ENCODE measurements at places on chromosomes 1 and 21. TPM values are rescaled to one million over a fixed set of nuclear protein-coding genes. Genes with fewer than 3 reads are reported as not detected.

DNA sequence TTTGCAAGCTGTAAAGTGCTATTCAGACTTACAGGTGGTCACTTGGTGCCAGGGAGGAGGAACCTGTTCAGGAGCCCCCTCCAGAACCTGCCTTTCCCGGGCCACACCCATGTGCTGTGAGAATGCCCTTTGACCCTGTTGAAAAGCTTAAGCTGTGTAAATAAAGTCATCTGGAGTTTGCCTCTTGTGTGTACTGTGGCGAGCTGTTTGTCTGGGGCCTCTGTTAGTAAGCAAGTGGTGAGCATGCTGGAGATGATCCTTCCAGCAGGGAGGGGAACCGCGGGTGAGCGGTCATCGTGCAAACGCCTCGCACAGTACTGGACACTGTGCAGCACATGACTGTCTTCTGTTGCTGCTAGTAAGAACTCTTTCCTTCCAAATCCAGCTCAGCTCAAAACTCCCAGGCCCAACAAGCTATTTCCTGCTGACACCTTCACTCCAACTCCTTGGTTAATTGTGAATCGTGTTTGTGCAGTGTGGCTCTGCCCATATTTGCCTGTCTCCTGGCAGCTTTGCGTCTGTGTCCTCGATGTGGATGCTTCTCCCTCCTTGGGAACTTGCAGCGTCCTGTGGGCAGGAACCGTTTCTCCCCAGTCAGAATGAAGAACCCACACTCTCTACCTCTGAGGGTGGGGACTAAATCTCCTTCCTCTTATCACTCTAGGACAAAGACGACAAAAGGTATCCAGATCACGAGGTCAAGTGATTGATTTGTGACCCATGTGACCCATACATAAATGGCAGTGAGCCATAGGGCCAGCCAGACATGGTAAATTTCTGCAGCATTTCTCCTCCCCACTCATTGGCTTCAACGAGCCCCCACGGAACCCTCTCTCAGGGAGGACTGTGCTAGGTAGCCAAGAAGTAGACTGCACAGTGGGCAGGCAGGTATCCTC, 13.9 kb upstream of the BTG2 start:
- no peak for DNase-seq

Gene CRNN
- polyA plus RNA-seq, result not detected

DNA sequence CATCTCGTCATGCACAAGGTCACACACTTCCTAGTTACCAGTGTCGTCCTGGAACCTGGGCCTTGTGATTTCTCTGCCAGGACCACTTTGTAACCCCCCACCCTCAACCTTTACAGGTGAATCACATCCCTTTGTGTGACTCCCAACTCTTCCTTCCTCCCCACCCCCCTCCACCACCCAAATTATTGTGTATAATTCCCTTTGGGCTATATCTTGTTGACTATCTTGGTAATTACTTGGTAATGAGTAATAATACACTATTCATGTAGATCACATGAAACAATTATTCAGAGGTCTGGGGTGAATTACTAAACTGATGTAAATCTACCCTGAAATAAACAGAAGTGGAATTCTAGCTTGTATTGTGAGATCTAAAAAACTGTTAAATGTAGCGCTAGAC, 1.7 kb downstream of the KCNK1 start:
- no peak for DNase-seq

GRCh38 chr1:211145944-211146343, 12.0 kb upstream of the KCNH1 start:
- DNase-seq, result no peak

Gene FCGR3A
- 44.6 TPM for polyA plus RNA-seq

GRCh38 chr1:92065042-92065441, 10.2 kb downstream of the SETSIP start:
- no peak for DNase-seq

GRCh38 chr1:19737104-19737825, 62.5 kb downstream of the TMCO4 start:
- DNase-seq, result no peak

Gene FAM177B
- polyA plus RNA-seq, result not detected

GRCh38 chr1:248841702-248842395, 3.8 kb downstream of the ZNF672 start:
- DNase-seq, result no peak

- no peak for DNase-seq
Measured at GRCh38 chr21:39882839-39883195, 15.6 kb downstream of the PCP4 start.

DNA sequence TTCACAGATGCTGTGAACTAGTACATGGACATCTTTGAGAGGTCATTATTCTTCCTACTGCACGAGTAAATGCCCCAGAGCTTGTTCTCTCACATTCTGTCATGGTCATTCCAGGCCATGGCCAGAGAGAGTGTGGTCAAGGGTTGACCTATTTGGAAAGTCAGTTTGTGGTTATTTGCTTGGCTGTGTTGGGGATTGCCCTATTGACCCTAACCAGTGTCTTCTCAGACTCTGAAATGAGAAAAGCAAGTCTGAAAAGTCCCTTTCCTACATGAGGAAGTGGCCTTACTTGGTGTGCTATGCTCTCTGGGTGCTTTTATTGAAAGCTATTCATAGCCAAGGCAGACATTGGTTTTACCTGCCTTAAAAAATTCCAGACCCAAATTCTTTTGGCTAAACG, 26.6 kb downstream of the CLIC6 start:
- DNase-seq, result no peak

DNA sequence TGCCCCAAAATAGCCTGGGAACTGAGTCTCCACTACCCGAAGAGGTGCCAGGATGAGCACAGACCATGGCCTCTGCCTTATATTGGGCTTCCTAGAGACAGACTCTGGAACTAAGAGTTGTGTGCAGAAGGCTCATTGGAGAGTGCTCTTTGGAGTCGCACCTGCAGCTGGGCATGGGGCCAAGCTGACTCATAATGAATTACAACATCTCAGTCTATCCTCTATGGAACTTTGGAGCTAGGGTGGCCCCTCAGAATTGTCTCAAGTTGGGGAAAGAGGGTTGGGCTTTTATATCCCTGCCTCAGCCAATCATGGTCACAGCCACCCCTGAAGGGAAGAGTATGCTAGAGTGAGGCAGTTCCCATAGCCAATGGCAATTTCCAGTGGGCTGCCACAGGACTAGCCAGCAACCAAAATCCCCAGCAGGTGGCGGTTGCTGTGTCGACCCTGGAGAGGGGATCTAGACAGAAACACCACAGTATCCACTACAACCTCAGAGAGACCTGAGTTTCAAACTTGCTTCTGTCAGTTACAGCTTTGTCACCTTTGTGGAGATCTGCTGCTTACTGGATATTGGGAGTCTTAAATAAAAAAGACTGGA, 93.8 kb downstream of the DMRTA2 start:
- no peak for DNase-seq

DNA sequence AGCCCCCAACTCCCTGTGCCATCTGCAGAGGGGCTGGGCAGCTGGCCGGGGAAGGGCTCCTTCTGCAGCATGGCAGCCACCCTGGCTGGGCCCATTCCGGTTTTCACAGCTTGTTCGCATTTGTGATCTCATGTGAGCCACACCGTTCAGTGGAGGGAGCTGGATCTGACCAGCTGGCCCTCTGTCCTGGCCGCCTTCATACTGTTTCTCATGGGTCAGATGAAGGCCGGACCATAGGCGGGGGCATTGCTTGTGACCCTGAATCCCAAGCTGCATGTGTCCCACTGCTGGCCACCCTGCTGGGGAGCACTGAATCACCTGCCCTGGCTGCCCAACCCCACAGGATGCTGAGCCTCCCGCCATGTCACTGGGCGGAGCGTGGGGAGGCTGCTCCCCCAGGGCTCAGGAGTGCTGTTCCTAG, 36.4 kb upstream of the PRSS38 start:
- no peak for DNase-seq

DNA sequence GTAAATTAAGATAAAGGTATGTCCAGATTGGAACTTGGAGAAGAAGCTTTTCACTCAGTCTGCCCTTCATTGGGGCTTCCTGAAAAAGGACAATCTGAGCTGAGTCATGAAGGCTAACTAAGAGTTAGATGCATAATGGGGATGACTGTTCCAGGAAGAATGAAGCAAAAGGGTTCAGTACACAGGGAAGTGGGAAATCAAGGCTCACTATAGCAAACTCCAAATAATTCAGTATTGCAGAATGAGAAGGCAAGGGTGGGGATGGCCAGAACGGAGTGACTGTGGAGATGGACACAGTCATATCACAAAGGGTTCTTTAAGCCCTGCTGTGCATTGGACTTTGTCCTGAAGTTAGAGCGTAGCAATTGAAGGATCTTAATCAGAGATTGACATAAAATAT, 158.3 kb downstream of the FGGY start:
- no peak for DNase-seq

Gene ALX3
- polyA plus RNA-seq, result not detected

GRCh38 chr21:35850029-35850428, 210.3 kb downstream of the SETD4 start:
- no peak for DNase-seq

DNA sequence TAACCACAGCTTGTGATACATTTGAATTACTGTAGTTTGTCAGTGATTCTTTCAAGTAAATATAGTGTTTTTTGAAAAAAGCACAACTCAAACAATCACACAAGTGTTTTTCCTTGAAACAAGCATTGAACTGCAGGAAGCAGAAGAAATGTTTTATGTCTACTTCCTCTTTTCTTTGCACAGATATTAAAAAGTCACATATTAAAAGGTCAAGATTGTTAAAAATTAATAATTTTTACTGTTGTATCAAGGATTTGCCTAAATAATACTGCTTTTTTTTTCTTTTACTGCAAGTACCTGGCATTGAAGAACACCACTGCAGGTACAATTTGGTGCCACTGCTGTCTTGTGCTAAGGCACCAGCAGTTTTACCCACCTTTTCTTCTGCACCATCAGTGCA, 214.2 kb upstream of the C1orf105 start:
- no peak for DNase-seq

DNA sequence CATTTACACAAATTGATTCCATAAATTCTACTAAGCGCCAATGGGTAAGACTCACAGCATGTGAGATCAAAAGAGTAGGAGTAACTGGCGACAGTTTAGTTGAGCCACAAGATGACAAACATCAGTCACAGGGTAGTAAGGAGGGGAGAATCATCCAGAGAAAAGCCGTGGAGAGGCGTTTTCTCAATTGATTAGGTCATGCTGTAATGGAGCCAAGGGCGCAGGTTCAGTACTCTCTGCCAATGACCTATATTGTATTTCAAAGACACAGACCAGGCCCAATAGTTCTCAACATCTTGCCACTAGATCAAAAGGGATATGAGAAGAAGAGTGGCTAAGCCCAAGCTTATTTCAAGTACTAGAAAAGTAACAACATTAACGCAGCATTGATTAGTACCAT, 467.5 kb downstream of the SMYD3 start:
- DNase-seq, result no peak

- no peak for DNase-seq
Measured at GRCh38 chr1:64073705-64074104, 129.7 kb upstream of the UBE2U start.

DNA sequence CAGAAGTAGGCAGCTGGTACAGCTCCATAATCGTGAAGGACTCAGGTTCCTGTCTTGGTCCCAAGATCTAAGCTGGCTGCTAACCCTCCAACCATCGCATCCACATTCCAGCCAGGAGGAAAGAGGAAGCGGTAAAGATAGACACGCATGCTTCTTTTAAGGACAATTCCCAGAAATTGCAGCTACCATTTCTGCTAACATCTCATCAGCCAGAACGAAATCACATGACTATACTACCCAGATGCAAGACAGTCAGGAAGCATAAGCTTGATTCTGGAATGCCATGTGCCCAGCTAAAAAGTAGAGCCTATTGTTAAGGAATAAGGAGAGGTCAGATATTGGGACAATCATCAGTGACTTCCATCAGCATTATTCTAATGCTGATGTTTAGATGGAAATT, 110.4 kb downstream of the EPHB2 start:
- DNase-seq, result no peak

DNA sequence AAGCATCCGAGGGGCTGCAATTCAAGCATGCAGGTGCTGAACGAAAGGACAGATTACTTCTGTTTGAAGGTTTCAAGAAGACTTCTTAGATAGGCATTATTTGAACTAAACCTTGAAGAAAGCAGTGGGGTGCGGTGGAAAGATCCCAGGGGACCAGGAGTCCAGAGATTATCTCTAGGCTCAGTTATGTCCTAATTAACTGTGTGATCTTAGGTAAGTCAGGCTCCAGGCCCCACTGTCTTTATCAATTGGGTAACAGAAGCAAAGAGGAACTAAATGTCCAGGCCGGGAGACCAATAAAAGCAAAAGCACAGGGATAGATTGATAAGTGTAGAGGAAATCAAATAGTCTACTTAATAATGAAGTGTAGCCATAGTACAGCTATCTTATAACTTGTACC, 72.9 kb upstream of the CDC42BPA start:
- no peak for DNase-seq

DNA sequence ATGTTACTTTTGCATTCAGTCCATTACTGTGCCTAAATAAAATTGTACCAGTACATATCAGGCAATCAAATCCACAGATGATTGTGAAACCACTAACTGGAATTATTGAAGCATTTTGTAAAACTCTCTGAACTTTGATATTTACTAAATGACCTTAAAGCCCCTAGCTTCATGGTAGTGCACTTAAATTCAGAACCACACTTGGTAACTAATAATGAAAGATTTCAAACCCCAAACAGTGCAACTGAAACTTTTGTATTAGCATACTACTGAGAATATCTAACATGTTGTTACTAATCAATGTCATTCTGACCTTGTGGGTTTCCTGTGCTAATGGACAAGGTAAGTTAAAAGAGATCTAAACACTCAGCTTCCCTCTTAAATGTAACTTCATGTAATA, at the start of gene CFHR3:
TSS of gene CFHR3 (plus strand) at position 238 of the 400 bp plus-strand sequence. CDS start at position 285, 47 bp downstream.
- DNase-seq, result no peak

Gene MYCL
- polyA plus RNA-seq, result not detected

- no peak for DNase-seq
Measured at GRCh38 chr1:189150624-189151023, 1327.0 kb downstream of the BRINP3 start.

DNA sequence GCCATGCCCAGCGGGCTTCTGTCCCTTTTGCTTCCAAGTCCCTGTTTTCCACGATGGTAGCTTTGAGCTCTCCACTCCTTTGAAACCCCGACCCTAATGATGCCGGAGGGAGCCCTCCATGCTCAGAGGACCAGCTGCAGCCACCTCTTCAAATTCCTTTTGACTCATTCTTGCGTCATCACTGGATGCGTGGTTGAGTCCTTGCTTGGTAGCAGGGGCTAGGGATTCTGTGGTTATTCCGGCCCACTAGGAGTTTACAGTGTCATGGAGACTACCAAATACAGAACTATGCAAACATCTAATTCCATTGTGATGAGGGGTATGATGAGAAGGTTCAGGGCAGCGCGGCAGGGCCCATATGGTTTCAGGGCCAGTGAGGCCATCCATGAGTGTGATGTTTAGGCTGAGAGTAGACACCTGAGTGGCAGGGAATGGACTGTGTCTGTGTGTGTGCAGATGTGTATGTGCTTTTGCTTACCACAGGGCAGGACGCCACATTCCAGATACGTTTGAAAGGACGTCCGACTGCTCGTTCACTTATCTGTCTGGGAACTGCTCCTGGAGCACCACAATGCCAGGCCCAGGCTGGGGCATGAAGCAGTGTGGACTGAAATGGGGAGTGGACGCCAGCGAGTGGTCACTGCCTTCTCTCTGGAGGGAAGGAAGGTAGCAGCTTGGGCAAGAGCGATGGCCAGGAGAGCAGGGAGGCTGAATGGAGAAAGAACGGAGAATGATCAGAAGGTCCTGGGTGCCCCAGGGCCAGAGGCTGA, 30.4 kb upstream of the ZBTB21 start:
- DNase-seq, result no peak

All from CD8-positive, alpha-beta memory T cell (primary cell).